Umbilical cord (tissue), 2 donors: ENCODE measurements at places on chromosomes 1 and 21. TPM values are rescaled to one million over a fixed set of nuclear protein-coding genes. Genes with fewer than 3 reads are reported as not detected.

Gene PTCH2
- total RNA-seq: 0.72 TPM

Gene SLAMF9
- total RNA-seq: 1.9 TPM

Gene BATF3
- 44.8 TPM for total RNA-seq

Gene TSNAX
- total RNA-seq: 27.9 TPM

Gene EXTL1
- total RNA-seq: 0.48 TPM

Gene ZBTB8B
- 2.6 TPM for total RNA-seq

Gene RAB25
- 2.2 TPM for total RNA-seq

Gene C1orf87
- 3.1 TPM for total RNA-seq

Gene NPHP4
- total RNA-seq: 11.3 TPM

Gene CYP2J2
- 3.1 TPM for total RNA-seq

Gene ROR1
- total RNA-seq: 22.4 TPM

Gene ASAP3
- total RNA-seq: 35.6 TPM

Gene TRIM67
- 1.2 TPM for total RNA-seq

Gene LRRC53
- 10.4 TPM for total RNA-seq

Gene LELP1
- not detected for total RNA-seq

Gene GUCA2A
- not detected for total RNA-seq

Gene PLA2G2F
- total RNA-seq: 1.2 TPM

Gene CLCNKB
- total RNA-seq: not detected

Gene SH3BP5L
- 14.0 TPM for total RNA-seq

Gene SPRR3
- total RNA-seq: 8.7 TPM

Gene SLC26A9
- total RNA-seq: 0.24 TPM

Gene C1orf21
- total RNA-seq: 54.7 TPM

Gene FAM167B
- total RNA-seq: not detected

Gene HSD3B1
- total RNA-seq: 10.8 TPM

Gene NUAK2
- 1.2 TPM for total RNA-seq

Gene KCNE2
- total RNA-seq: 0.72 TPM

Gene RPRD2
- total RNA-seq: 11.1 TPM

Gene DIO1
- total RNA-seq: not detected

Gene CD34
- total RNA-seq: 2.4 TPM

Gene SAMD13
- 12.8 TPM for total RNA-seq

Gene CFHR5
- total RNA-seq: 0.72 TPM

Gene NEGR1
- 49.1 TPM for total RNA-seq

Gene ILDR2
- total RNA-seq: 4.1 TPM

Gene ARMH1
- total RNA-seq: not detected

Gene MCOLN2
- not detected for total RNA-seq

Gene TNFRSF18
- total RNA-seq: not detected

Gene ETNK2
- total RNA-seq: 7.2 TPM

Gene DNASE2B
- not detected for total RNA-seq

Gene MAP3K21
- 3.6 TPM for total RNA-seq

Gene RAB7B
- 5.8 TPM for total RNA-seq

Gene DDAH1
- total RNA-seq: 57.3 TPM

Gene COL24A1
- 7.5 TPM for total RNA-seq

Gene CD5L
- total RNA-seq: not detected

Gene UBASH3A
- 1.9 TPM for total RNA-seq

Gene ZNF683
- total RNA-seq: 1.4 TPM

Gene LTN1
- total RNA-seq: 29.1 TPM
